D341Med (cell line): ENCODE measurements at places on chromosomes 2 and 18.

DNA sequence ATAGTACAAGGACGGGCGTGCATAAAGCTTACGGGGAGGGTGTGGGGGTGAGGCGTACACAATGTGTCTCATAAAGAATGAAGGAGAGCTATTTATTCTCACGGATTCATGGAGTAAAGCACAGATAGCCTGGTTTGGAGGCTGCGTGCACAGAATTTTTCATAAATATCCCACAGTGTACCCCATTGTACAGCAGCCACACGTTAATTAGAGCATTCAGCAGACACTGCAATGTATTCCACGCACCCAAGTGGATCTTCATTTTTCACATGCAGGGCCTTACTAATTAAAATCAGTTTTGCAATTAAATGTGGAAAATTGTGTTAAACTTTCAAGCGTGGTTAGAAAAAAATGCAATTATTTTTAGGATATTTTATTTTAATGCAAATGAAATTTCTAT lies 227.7 kb upstream of the PXDN start:
- no peak for DNase-seq

DNA sequence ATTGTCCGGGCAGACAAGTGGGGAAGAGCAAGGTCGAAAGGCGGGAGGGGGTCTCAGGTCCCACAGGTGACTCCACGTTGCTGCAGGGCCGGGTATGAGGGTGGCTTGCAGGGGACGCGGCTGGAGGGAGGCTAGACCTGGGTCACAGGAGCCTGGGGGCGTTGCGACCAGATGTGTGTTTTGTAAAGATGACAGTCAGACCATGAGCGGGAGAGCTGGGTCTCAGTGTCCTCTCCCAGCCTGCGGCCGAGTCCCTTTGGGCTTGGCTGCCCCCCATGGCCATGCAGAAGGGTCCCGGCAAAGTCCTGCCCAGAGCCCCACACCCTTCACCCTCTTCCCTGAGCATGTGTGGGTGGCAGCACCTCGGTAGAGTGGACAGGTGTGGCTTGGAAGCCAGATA lies 239.2 kb downstream of the ATAD2B start:
- no peak for DNase-seq

DNA sequence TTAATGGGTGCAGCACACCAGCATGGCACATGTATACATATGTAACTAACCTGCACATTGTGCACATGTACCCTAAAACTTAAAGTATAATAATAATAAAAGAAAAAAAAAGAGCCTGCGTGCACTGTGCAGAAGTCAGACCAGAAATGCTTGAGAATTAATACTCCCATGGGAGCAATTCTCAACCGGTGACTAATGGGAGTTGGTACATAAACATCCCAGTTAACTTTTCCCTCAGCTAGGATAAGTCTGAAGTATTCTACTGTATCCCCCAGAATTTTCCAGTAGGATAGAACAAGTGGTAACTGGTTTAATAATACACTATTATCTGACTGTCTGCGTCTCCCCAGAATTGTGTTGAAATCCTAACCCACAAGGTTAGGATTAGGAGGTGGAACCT lies 113.6 kb upstream of the COL5A2 start:
- no peak for DNase-seq

DNA sequence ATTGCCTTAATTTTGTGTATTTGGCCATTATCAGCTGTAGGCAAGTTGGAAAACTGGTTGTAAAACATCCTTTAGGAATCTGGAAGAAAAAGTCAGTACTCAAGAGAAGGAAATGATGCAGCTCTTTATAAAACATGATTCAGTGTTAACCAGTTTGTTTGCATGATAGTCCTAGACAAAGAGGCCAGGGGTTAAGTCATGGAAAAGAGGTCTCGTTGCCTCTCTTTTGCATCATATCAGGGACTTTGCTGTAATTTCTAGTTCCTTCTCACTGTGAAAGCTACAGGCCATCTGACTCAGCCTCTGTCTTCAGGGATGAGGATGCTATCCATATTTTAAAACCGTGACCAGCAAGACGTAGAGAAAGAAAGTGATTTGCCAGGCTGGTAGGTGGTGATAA lies 38.0 kb downstream of the NPAS2 start:
- no peak for DNase-seq

DNA sequence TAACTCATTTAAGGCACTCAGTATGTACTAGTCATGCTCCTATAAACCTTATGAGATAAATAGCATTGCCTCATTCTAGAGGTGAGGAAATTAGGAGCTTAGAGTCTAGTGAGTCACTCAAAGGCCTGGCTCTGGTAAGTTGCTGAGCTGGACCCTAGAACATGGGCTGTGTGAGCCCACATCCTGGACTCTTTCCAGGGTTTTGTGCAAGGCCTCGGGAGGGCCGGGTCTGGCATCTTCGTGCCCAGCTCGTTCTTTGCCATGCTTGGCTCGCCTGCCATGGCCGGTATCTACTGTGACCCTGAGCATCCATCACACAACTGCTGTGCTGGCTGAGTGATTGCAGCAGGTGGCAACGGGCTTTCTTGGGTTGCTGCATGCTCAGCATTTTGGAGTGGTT lies 168.0 kb downstream of the LPIN1 start:
- DNase-seq: no peak

- DNase-seq: no peak
These were observed 33.0 kb upstream of the DLX1 start for GRCh38 chr2:172052000-172052983.

DNA sequence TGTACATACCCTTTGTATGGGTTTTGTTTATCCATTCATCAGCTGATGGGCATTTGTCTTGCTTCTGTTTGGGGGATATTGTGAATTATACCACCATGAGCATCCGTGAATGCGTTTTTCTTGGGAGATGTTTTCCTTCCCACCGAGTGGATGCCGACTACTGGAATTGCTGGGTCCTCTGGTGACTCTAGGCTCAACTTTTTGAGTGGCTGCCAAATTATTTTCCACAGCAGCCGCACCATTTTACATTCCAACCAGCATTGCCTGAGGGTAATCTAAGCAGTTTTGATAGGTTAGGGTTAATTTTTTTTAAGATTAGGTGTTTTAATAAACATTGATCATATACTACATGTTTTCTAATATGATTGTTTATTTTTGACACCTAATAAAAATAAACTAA lies 220.1 kb downstream of the SNTG2 start:
- no peak for DNase-seq
